Heart left ventricle (tissue), 16 donors: ENCODE measurements at places on chromosomes 5 and 9.

DNA sequence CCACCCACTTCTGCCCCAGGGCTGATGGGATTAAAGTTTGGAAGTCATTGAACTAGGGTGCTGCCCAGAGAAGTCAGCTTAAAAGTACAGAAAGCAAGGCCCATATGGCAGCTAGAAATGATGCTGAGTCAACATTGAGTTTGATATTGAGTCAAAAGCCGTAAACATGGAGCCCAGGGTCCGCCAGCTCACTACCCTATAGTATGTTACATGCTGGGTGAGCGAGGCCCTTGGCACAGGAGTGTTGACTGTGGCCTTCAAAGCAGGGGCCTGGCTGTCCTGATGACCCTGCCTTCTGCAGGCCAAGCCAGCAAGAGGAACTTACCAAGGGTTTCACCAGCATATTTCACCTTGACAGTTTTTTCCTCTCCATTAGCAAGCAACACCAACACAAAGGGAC, 222.5 kb downstream of the GRIA1 start:
- no peak overlapping the region for H3K27ac ChIP-seq
- H3K4me3 ChIP-seq, result no peak overlapping the region
- H3K36me3 ChIP-seq, result no peaks in the 10 kb centered on the region

DNA sequence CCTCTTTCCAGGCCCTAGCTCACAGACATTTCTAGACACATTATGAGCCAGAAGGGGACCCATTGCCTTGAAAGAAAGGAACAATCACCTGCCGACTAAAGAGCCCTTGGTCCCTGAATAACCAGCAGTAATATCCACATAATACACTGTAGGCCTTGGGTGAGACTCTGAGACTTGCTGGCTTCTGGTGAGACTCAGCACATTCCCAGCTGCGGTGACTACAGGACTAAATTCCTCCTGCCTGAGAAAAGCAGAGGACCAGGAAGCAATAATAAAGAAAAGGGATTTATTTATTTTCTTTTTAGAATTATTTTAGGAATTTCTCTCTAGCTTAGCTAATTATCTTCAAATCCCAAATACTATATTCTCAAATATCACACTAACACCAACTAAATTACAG, 87.8 kb upstream of the RGS7BP start:
- DNase-seq, result no peak
- H3K27me3 ChIP-seq, result no peaks in the 10 kb centered on the region
- no peaks in the 10 kb centered on the region for H3K36me3 ChIP-seq
- no peak overlapping the region for H3K4me3 ChIP-seq
- H3K27ac ChIP-seq, result no peak overlapping the region
- H3K4me1 ChIP-seq, result no peaks in the 10 kb centered on the region

DNA sequence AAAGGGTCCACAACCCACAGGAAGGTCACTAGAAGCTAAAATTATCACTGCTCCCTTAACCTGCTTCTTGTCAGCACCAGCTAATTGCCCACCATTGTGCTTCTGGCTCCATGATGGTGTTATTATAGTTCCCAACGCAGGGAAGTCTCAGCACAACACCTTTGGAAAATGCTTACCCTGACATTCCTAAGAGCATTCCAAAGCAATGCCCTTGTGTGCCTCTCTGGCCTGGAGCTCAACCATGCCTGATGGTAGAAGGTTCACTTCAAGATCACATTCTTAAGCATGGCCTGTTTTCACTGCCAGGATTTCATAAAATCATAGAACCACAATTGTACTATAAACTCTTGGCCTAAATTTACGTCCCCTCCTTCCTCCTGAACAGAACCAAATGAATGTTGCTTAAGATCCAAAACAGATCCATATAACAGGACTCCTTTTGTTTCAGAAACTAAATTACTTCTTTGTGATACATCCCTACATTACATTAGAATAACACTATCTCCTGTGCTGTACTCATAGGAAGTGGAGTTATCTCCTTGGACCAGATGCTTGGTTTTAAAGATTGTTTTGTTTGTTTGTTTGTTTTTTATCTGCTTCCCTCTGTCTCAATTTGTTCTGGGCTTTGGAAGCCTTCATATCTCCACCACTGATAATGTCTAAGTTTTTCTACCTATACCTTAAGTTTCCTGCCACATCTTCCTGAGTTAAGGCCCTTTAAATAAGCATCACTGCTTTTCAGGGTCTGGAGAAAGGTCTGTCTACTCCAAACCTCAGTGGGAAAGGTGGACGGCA, 32.1 kb downstream of the ARL15 start:
- H3K4me3 ChIP-seq, result no peak overlapping the region
- no peaks in the 10 kb centered on the region for H3K4me1 ChIP-seq
- H3K27me3 ChIP-seq, result no peaks in the 10 kb centered on the region

GRCh38 chr9:83418283-83418682, 119.9 kb downstream of the FRMD3 start:
- H3K27me3 ChIP-seq, result no peaks in the 10 kb centered on the region
- DNase-seq, result no peak
- no peaks in the 10 kb centered on the region for H3K4me1 ChIP-seq
- no peak overlapping the region for H3K4me3 ChIP-seq
- no peaks in the 10 kb centered on the region for H3K36me3 ChIP-seq
- no peak overlapping the region for H3K27ac ChIP-seq

- H3K27ac ChIP-seq, result no peak overlapping the region
- peaks cover 33% of the 10 kb centered on the region for H3K27me3 ChIP-seq
- H3K4me1 ChIP-seq, result no peaks in the 10 kb centered on the region
Observed at GRCh38 chr5:55241746-55242145, 8.3 kb upstream of the CCNO start.

DNA sequence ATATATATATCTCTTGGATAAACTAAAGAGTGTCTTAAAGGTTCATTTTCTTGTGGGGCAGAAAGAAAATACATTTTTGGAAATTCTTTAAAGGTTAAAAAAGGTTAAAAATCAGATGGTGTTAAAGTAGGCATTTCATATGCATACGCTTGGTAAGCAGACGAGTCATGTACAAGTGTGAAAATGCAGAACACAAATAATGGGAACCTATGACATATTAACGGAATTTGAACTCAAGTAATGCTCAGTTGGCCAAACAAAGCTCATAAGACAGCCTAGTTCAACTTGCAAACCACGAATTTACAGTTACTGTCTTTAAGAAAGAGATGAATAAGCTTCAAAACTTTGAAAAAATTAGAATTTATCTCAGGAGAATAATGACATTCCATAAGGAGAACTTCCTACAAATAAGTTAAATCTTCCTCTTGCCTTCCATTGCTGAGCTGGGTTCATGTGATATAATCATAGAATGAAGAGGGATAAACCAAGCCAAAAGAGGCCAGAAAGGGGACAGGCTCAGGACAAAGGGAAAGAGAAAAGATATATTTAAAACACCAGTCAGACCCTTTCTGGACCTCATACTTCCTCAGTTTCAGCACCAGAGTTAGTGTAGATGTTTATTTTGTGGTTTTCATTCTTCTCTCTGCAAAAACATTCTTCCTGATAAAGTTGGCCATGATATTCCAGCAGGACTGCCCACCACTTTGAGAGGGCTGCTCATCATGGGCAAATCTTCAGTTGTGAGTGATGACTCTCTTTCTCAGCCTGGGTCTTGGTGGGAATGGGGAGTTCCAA, 256.7 kb upstream of the CD180 start:
- H3K4me1 ChIP-seq, result no peaks in the 10 kb centered on the region
- DNase-seq, result no peak
- no peaks in the 10 kb centered on the region for H3K27me3 ChIP-seq
- H3K27ac ChIP-seq, result no peak overlapping the region

- no peaks in the 10 kb centered on the region for H3K36me3 ChIP-seq
- H3K4me1 ChIP-seq, result peaks cover 19% of the 10 kb centered on the region
- H3K27me3 ChIP-seq, result peaks cover 12% of the 10 kb centered on the region
- DNase-seq, result peak; percentile 72
Observed at GRCh38 chr9:129197978-129198318, 19.9 kb upstream of the IER5L start.

GRCh38 chr5:77131361-77131760, 44.3 kb upstream of the ZBED3 start:
- no peaks in the 10 kb centered on the region for H3K27me3 ChIP-seq
- peaks cover 8% of the 10 kb centered on the region for H3K4me1 ChIP-seq
- H3K36me3 ChIP-seq, result no peaks in the 10 kb centered on the region
- no peak overlapping the region for H3K4me3 ChIP-seq
- no peak for DNase-seq

DNA sequence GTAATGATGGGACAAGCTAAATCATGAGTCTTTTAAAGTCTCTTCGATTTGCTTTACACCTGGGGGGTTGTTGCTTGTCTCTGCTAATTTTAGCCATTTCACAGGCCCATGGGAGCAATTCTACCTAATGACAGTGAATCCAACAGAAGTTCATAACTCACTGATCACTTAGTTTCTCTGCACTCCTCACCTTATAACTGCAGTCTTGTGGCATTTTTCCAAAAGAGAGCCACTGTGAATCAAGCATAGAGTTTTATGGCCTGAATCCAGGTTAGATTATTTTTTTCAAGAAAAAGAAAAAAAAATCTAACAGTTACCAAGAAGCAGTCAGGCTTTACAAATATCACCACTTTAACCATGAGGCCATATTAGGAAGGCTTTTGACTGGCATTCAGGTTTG, 1.5 kb upstream of the IL7R start:
- no peaks in the 10 kb centered on the region for H3K4me1 ChIP-seq
- H3K27me3 ChIP-seq, result no peaks in the 10 kb centered on the region
- H3K27ac ChIP-seq, result no peak overlapping the region
- no peak overlapping the region for H3K4me3 ChIP-seq
- H3K36me3 ChIP-seq, result no peaks in the 10 kb centered on the region
- no peak for DNase-seq

GRCh38 chr5:131164191-131165118, 601 bp downstream of the HINT1 start:
- peak overlapping the region; percentile 88 for H3K4me3 ChIP-seq
- H3K27ac ChIP-seq, result peak overlapping the region; percentile 95
- no peaks in the 10 kb centered on the region for H3K27me3 ChIP-seq
- peak; percentile 86 for DNase-seq
- H3K36me3 ChIP-seq, result peaks cover 34% of the 10 kb centered on the region

GRCh38 chr5:149823375-149823774, 93.3 kb downstream of the PPARGC1B start:
- no peak for DNase-seq
- peak overlapping the region; percentile 13 for H3K4me3 ChIP-seq
- peaks cover 29% of the 10 kb centered on the region for H3K36me3 ChIP-seq
- H3K4me1 ChIP-seq, result peaks cover 79% of the 10 kb centered on the region
- no peaks in the 10 kb centered on the region for H3K27me3 ChIP-seq

GRCh38 chr5:149849966-149850910, 94.4 kb downstream of the PDE6A start:
- DNase-seq, result no peak
- H3K27ac ChIP-seq, result peak overlapping the region; percentile 2
- no peaks in the 10 kb centered on the region for H3K27me3 ChIP-seq

- H3K4me3 ChIP-seq, result no peak overlapping the region
- peaks cover 15% of the 10 kb centered on the region for H3K36me3 ChIP-seq
- H3K4me1 ChIP-seq, result peaks cover 21% of the 10 kb centered on the region
Observed at GRCh38 chr9:128727640-128728248, 3.8 kb upstream of the ZDHHC12 start.

- H3K4me3 ChIP-seq, result no peak overlapping the region
- H3K27me3 ChIP-seq, result no peaks in the 10 kb centered on the region
- H3K27ac ChIP-seq, result no peak overlapping the region
- H3K4me1 ChIP-seq, result no peaks in the 10 kb centered on the region
Observed at GRCh38 chr5:159152876-159153275, 53.2 kb upstream of the EBF1 start.
